ENCODE measurements at places on chromosomes 2 and 18. TPM values are rescaled to one million over a fixed set of nuclear protein-coding genes. Genes with fewer than 3 reads are reported as not detected.

GRCh38 chr18:23842305-23842704, 153.1 kb downstream of the LAMA3 start:
- DNase-seq: no peak

DNA sequence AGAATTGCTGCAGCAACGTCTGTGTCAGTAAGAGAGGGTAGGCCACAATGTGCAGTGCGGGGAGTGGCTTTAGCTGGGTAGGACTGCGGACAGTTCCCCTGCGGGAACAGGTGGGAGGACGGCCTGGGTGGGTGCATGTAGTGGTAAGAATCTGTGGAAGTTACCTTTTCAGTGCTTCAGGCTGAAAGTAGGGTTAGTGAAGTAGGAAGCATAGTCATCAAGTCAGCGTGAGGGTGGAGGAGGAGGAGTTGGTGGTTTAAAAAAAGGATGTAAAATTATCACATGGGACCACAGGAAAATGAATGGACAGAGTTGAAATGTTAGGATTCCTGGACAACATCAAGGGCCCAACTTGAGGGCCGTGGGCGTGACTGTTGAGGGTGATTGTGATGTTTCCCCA, 13.2 kb downstream of the CEP192 start:
- no peak for DNase-seq

DNA sequence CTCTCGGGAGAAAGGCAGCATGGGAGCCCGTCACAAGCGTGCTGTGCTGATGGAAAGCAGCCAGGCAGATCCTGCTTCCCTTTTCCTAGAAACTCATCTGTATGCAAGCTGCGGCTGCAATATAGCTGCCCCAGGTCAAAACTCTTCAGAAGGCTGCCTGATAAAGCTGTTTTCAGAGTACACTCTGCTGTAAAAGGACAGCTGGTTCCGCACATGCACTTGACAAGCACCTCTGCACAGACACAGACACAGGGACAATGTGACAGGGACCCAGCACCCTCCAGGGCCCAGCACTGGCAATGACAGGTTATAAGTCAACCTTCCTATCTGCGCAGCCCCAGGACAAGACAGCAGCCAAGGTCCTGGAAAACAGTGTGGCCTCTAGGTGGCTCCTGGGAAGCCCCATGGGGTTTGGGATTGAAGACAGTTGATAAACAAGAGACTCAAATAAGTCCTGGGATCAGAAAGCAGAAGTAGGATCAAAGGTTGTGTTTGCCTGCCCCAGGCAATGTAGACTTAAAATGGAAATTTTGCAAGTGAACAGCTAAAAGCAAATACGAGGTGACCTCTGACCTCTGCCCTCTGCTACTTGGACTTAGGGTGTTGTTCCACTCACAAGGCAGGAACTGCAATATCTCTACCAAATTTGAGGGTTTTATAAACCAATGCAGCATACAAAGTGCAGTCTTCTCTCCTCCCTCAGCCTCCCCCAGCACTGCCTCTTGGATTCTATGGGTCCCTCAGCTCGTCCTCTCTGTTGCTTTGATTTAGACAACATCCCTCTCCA, 16.9 kb downstream of the SLC66A2 start:
- DNase-seq: no peak

GRCh38 chr18:51527826-51528225, 330.3 kb upstream of the MEX3C start:
- no peak for DNase-seq

DNA sequence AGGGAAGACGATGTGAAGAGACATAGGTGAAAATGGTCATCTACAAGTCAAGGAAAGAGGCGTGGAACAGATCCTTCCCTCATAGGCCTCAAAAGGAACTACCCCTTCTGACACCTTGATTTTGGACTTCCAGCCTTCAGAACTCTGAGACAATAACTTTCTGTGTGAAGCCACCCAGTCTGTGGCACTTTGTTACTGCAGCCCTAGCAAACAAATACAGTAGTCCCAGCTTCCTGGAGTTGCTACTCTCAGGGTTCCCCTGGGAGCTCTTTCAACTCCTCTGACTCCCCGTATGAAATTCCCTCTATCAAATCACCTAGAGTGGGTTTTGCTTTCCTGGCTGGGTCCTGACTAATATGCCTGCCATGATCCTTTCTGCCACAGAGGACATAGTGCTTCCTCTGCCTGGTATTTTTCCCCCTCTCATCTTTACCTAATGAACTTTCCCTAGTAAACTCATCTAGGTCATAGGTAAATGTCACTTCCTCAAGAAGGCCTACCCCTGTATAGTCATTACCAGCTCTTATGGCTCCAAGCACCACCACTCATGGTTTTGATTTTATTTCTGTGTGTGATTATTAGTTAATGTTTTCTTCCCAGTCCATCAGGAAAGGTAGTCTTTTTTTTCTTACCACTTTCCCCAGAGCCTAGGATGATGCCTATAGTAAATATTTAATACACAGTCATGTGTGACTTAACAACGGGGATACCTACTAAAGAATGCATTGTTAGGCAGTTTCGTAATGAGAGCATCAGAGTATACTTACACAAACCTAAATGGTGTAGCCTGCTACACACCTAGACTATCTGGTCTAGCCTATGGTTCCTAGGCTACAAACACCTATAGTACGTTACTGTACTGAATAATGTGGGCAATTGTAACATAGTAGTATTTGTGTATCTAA, 111.5 kb upstream of the LGALSL start:
- DNase-seq: no peak

GRCh38 chr2:208228476-208228875, 26.4 kb downstream of the IDH1 start:
- DNase-seq: no peak

DNA sequence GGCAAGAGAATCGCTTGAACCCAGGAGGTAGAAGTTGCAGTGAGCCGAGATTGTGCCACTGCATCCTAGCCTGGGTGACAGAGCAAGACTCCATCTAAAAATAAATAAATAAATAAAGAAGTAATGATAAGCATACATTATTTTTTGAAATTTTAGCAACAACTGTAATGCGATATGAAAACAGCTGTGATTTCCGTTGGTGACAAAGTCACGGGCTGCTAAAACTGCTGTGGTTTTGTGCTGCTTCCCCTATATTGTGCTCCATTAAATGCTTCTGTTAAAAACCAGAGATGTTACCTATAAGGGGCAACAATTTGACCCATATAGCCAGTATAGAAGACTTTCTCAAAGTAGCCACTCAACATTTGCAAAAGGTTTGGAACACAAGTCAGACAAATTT, 8.3 kb downstream of the TRIM54 start:
- DNase-seq: no peak

DNA sequence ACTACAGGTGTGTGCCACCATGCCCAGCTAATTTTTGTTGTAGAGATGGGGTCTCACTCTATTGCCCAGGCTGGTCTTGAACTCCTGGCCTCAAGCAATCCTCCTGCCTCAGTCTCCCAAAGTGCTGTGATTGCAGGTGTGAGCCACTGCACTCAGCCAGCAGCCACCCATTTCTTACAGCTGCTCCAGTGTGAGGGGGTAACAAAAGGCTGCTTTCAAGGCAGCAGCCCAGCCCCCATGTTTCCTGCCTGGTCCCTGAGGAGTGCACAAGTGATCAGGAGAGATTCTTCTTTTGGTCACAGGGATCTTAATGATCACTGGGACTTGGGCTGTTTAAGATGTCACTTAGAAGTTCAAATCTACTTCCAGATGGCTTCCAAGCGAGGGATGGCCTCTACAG, 15.2 kb upstream of the CXCR4 start:
- DNase-seq: no peak

DNA sequence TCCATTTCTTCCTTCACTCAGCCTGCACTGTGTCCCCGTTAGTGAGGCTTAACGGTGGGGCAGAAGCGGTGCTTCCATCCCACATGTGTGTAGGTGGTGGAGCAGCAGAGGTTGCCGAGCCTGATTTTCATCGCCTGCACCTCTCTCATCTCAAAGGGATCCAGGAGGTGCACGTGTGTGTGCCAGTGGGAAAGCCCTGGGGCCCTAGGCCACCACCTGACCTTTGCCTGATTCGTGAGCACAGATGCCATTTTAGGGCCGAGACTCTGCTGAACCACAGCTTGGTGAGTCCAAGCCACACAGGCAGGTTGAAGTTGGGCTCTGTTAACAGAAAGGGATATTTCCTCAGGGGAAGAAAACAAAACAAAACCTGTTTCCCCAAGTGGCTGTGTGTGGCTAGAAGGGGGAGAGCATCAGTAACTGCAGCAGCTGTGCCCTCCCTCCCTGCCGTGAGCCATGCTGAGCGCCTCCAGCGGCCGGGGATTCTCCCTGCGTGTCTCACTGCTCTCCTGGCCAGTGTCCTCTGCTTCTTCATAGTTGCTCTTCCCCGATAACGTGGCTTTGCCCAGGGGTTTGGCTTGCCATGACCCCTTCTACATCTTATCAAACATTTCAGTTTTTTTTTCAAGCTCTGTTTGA, 81.5 kb downstream of the MAPRE2 start:
- no peak for DNase-seq

GRCh38 chr2:233360771-233361176, 6.5 kb downstream of the DGKD start:
- no peak for DNase-seq

GRCh38 chr2:26212011-26212410, 32.4 kb downstream of the HADHA start:
- no peak for DNase-seq

GRCh38 chr2:234950730-234951663, 820 bp upstream of the SH3BP4 start:
- DNase-seq: no peak

DNA sequence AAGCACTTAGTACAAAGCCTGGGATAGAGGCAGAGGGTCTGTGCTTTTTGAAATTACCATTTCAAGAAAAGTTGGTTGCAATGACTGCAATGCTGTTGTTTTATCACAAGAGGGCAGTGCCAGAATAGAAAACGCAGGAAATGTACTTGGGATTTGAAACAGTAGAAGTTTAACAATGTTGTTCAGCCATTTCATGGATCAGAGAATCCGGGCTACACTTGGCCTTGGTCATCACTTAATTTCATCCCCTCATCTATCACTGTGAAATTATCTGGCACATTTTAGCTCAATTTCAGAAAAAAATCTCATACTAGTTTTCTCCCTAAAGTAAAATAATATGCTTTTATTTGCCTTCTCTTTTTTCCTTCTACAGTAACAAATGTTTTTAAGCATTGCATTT, 70.8 kb downstream of the RAPGEF4 start:
- DNase-seq: no peak

DNA sequence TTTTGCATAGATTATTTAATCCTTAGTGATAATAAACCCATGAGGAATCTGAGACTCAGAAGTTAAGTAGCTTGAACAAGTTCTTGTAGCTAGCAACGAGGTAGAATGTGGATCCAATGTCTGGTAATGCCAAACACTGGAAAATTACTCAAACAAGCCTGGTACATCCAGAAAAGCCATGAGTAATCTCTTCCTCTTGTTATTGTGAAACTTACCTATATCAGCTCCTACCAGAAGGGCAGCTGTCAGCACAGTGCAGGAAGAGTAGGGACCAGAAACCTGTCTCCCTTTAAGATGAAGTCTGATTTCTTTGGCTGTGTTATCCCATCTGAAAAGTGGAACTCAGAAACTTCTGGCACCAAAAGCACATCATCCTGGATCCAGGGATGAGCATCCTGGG, 7.7 kb upstream of the SERPINB8 start:
- no peak for DNase-seq

DNA sequence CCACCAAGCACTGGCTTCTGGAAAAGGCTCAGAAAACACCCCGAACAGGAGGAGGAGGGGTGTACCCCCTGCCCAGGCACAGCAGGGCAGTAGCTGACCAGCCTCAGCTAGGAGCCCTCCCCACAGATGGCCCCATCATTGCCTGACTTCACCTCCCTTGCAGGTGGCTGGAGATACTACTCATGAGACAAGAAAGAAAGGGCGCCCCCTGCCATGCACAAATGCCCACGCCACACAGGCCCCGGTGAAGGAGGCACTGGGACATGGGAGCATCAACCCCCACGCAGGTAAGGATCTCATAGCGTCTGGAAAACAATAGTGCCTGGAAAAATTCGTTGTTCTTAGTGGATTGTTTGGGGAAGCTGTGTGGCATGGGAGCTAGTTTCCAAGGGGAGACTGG, 240.6 kb downstream of the TFCP2L1 start:
- no peak for DNase-seq

GRCh38 chr2:217901835-217902378, 100.9 kb downstream of the TNS1 start:
- DNase-seq: no peak

- DNase-seq: no peak
Observed at GRCh38 chr2:236107536-236107935, 60.6 kb downstream of the GBX2 start.

- DNase-seq: no peak
Observed at GRCh38 chr2:60100034-60100433, 453.4 kb downstream of the BCL11A start.

DNA sequence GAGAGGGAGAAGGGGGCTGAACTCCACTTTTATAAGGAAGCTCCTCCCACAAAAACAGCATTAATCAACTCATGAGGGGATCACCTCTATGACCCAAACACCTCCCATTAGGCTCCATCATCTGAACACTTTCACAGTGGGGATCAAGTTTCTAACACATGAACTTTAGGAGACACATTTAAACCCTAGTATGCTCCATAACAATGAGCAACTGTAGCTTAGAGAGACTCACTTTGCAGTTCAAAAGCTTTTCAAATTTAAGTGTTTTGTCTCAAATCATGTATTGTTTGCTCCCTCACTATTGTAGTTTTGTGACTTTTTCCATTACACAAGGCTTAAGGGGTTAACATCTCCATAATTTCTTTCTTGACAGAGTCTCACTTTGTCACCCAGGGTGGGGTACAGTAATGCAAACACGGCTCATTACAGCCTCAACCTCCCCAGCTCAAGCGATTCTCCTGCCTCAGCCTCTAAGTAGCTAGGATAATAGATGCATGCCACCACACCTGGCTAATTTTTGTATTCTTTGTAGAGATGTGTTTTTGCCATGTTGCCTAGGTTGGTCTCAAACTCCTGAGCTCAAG, 352.7 kb upstream of the CDH20 start:
- no peak for DNase-seq

DNA sequence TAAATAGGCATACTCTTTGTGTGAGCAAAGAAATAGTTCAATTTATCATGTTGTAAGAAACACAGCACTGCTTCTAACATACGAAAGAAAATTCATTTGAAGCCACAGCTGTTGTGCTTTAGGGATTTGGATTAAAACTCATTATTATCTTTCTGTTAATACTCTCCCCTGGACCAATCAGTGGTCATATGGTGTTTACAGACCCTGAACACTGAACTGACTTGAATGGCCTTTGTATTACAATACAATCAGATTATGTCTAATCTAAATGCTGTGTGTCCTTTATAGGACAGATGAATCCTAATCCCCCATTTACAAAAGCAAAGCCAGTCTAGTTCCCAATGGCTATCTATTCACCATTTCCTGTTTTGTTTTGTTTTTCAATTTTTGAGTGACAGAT, 36.5 kb downstream of the ZNF385B start:
- DNase-seq: no peak

GRCh38 chr2:118714118-118714517, 133.3 kb downstream of the EN1 start:
- no peak for DNase-seq

Gene ITSN2
- 19.6 TPM for total RNA-seq

Gene TSHZ1
- 48.6 TPM for total RNA-seq

Gene CFAP221
- total RNA-seq: 4.5 TPM

Gene DES
- 37.0 TPM for total RNA-seq

Gene ALKAL2
- total RNA-seq: 1.4 TPM

Gene DSC1
- total RNA-seq: 0.43 TPM
